Hair follicular keratinocyte (primary cell): ENCODE measurements at places on chromosomes 7 and 10. TPM values are rescaled to one million over a fixed set of nuclear protein-coding genes. Genes with fewer than 3 reads are reported as not detected.

AGFG2 gene
- 4.5 and 13.3 TPM in 2 replicates for total RNA-seq

BICC1 gene
- 9.8 and 10.4 TPM in 2 replicates for total RNA-seq

CCDC146 gene
- 0.34 and 1.8 TPM in 2 replicates for total RNA-seq

INSYN2A gene
- total RNA-seq = 0.23 TPM in 1 of 2 replicates, not detected in the other

CAMK2B gene
- total RNA-seq = 0.04 and 0.47 TPM in 2 replicates

RTKN2 gene
- total RNA-seq = 0.70 and 0.99 TPM in 2 replicates

FAM24A gene
- not detected in 2 replicates for total RNA-seq

RBM20 gene
- not detected in 2 replicates for total RNA-seq

BAIAP2L1 gene
- total RNA-seq = 27.5 and 34.1 TPM in 2 replicates

IKZF1 gene
- total RNA-seq = not detected in 2 replicates

LRRD1 gene
- total RNA-seq = not detected in 2 replicates

TMEM176B gene
- not detected in 2 replicates for total RNA-seq

GIMAP8 gene
- total RNA-seq = 0.19 TPM in 1 of 2 replicates, not detected in the other

GIMAP4 gene
- not detected in 2 replicates for total RNA-seq

KNDC1 gene
- total RNA-seq = not detected in 2 replicates

MLXIPL gene
- total RNA-seq = 0.04 TPM in 1 of 2 replicates, not detected in the other

LDB3 gene
- total RNA-seq = not detected in 2 replicates

HOGA1 gene
- 0.55 and 1.2 TPM in 2 replicates for total RNA-seq

TMEM225B gene
- 0.47 TPM in 1 of 2 replicates, not detected in the other for total RNA-seq

CTAGE8 gene
- 3.4 and 3.7 TPM in 2 replicates for total RNA-seq

MEIG1 gene
- 0.49 TPM in 1 of 2 replicates, not detected in the other for total RNA-seq

GJD4 gene
- not detected in 2 replicates for total RNA-seq

OR6B1 gene
- not detected in 2 replicates for total RNA-seq

SHTN1 gene
- total RNA-seq = 7.4 and 7.8 TPM in 2 replicates

ZNF438 gene
- 1.6 and 4.1 TPM in 2 replicates for total RNA-seq

ITPRID1 gene
- not detected in 2 replicates for total RNA-seq

TRIM50 gene
- not detected in 2 replicates for total RNA-seq

VWDE gene
- total RNA-seq = not detected in 2 replicates

BRI3 gene
- total RNA-seq = 21.0 and 33.1 TPM in 2 replicates

CLRN3 gene
- not detected in 2 replicates for total RNA-seq

PTN gene
- total RNA-seq = 0.23 TPM in 1 of 2 replicates, not detected in the other

INTS15 gene
- total RNA-seq = 17.7 and 24.5 TPM in 2 replicates

PKD2L1 gene
- total RNA-seq = not detected in 2 replicates

FBXL13 gene
- total RNA-seq = 0.08 and 0.11 TPM in 2 replicates
